ENCODE measurements at places on chromosomes 3 and 15.

DNA sequence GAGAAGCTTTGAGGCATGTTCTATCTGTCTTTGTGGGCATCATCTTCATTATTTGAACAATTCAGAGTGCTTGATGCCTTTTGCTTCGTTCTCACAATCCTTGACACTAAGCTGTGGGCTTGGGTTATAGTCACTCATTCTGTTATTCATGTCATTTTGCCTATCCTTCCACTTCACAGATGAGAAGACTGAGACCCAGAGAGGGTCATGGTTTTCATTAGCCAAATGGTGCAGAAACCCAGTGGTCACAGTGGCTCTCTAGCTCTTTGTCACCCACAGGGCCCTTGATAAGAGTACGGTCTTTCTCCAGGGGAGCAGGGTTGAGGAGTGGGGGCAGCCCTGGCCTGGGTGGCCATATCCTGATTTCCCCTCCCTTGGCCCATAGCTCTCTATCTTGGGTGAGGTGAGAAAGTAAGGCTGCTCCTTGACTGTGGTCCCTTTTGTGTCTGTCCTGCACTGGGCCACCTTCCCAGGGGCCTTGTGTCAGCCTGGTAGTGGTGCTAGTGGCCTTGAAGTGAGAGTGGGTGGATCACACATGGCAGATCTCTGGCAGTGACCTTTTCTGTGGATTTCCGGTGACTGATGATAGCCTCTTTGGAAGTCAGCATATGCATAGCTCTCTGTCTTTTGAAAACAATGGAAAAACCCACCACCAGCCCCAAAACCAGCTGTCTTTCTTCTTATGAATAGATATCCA is 130.1 kb downstream of the IGF1R start:
- DNase-seq: no peak

- DNase-seq: no peak
Measured at GRCh38 chr15:58398071-58398470, 33.7 kb upstream of the LIPC start.

GRCh38 chr3:139261754-139262586 is 81.8 kb upstream of the MRPS22 start:
- DNase-seq: no peak

GRCh38 chr15:90757461-90757860 is 40.3 kb downstream of the BLM start:
- no peak for DNase-seq

- no peak for DNase-seq
Measured at GRCh38 chr3:194773771-194774455, 88.2 kb downstream of the FAM43A start.

GRCh38 chr3:13078163-13078905 is 5.1 kb upstream of the IQSEC1 start:
- no peak for DNase-seq

GRCh38 chr15:58562135-58562534 is 130.3 kb downstream of the LIPC start:
- DNase-seq: no peak

DNA sequence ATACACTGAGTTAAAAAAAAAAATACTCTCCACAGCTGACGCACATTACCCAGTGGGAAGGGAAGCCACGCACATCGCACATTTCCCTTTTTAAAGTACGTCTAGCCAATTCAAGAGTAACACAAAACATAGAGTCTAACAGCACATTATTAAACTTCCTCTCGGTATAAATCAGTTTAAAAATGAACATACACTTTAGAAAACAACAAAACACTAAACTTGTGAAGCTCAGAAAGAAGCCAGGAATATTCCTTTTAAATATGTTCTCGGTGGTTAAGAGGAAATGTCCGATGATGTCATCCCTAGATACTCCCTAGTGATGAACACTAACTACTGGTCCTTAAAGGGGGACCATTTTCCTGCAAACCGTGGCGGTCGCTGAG is 721 bp downstream of the MYEF2 start:
- no peak for DNase-seq

DNA sequence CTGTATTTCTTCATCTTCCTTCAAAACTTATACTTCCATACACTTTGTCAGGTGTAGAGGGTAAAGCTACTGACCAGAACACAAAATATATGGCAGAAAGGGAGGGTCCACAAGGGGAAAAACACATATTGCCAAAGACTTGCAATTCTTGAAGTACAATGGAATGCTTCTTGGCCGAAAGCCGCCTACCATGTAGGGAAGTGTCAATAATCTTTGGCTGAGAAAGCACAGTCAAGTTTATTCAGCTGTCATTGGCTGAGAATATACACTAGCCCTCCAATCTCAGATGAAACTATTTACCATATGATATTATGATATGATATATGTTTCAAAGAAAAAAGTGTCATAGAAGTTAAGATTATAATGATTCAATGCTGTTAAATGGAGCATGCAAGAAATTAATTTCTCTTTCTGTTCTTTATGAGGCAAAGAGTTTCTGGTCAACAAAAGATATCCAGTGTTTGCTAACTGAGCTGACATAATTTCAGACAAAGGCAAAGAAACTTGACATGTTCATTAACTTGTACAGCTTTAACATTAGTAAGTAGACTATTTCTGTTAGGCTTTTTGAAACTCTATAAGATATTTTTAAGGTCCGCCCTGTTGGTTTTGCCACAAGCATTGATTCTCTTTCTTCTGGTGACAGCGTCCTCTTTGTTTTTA is 89.0 kb upstream of the LPP start:
- DNase-seq: no peak

GRCh38 chr15:89016549-89017041 is 71.7 kb upstream of the ABHD2 start:
- DNase-seq: no peak

GRCh38 chr3:156831006-156831405 is 4.9 kb downstream of the LEKR1 start:
- DNase-seq: no peak

- no peak for DNase-seq
Measured at GRCh38 chr3:13046569-13047274, 26.5 kb downstream of the IQSEC1 start.

GRCh38 chr3:47685037-47685436 is 96.7 kb downstream of the SMARCC1 start:
- DNase-seq: no peak

- no peak for DNase-seq
Measured at GRCh38 chr15:85003593-85004312, 22.1 kb downstream of the PDE8A start.
